Diencephalon (tissue), 1 donor: ENCODE measurements at places on chromosomes 16 and 17. TPM values are rescaled to one million over a fixed set of nuclear protein-coding genes. Genes with fewer than 3 reads are reported as not detected.

FUS gene
- total RNA-seq = 64.4 TPM

TBC1D26 gene
- 0.23 TPM for total RNA-seq

IRX3 gene
- 6.5 TPM for total RNA-seq

GDPD1 gene
- 51.7 TPM for total RNA-seq

KRTAP9-4 gene
- not detected for total RNA-seq

SLC16A11 gene
- total RNA-seq = 0.23 TPM

PPP1R1B gene
- 23.5 TPM for total RNA-seq

CDK10 gene
- 36.9 TPM for total RNA-seq
